ENCODE measurements at places on chromosomes 13 and 19.

DNA sequence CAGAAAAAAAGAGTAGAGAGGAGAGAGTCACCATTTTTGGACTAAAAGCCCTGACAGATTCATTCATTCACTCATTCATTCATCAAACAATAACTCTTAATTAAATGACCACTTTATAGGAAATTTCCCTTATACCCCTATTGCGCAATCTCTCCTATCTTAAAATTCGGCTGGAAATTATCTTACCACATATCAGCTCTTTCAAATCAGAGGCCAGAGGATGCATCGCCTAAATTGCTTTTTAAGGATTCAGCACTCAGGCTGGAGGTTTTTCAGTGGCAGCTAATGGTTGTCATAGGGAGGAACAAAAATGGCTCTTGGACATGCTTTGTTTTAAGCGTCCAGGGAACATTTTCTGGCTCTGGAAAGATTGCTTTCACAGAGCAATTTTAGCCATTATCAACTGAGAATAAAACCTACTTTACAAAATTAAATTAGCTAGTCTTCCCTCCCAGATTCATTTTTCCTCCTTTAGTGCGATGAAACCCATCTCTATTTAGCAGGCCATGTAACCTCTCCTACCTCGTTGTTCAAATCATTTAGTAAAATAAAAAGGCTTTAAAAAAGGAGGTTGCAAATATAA, 115.2 kb downstream of the OLFM4 start:
- no peak for DNase-seq

- peak; percentile 57 for DNase-seq
These were observed 460.0 kb downstream of the FOXO1 start for GRCh38 chr13:40206241-40207000.

- no peak for DNase-seq
These were observed at the start of gene PGLYRP1 for GRCh38 chr19:46022431-46023310. PGLYRP1 (minus strand) TSS chr19:46023053; CDS start chr19:46023021, 32 bp downstream.

DNA sequence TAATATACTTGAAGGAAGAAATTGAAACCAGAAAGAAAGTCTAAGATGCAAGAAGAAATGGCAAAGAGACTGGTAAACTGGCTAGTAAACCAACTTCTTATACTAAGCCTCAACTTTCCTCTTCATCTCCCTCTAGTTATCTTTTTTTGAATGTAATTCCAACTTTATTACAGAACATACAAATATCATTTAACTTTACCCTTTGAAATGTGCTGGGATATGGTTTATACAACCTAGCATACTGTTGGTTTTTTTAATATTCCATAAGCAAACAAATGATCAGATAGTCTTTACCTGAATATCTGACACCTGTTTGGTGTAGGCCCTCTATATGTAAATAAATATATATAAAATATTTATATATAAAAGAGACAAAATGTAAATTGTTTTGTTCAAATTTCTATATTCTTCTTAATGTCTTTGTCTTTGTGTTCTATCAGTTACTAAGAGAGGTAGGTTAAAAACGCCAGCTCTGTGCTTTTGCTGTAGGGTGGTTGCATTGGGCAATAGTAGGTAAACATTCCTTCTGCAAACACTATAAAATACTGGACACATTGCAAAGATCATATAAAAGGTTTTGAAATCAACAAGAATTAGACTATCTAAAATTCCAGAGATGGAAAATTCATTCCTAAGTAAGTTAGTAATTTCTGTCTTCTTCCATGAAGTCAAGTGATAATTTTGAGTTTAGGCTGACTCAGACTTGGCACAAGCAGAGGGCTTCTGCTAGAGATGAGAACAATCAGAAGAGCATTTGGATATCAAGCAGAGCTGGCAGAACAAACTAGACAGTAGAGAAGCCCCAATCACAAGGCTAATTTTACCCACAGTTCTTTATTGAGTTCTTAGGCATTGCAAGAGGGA, 383.3 kb downstream of the RFC3 start:
- no peak for DNase-seq

DNA sequence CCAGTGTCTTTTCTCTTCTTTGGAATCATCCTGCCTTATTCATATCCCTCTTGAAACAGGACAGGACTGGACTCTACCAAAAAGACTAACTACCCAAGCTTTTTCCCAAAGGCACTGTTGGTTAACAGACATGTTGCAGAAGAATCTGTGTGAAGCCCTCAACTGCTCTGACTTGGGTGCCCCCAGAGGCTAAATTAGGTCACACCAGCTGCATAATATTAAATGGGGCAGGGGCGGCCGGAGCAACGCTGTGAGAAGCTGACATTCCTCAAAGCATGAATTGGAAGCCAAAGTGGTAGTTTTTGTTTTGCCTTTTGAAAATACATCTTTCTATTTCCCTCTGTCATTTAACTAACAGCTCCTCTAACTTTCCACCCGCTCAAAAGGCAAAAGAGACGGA, 185.9 kb downstream of the LHFPL6 start:
- peak; percentile 41 for DNase-seq

DNA sequence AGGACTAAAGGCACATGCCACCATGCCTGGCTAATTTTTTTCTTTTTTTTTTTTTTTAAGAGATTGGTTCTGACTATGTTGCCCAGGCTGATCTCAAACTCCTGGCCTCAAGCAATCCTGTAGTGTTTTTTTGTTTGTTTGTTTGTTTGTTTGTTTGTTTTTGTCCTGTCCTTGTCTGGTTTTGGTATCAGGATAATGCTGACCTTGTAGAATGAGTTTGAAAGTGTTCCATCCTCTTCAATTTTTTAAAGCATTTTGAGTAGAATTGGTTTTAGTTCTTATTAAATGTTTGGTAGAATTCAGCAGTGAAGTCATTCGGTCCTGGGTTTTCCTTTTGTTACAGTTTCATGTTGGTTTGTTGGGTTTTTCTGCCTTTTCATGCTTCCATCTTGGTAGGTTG, 19.2 kb downstream of the CEACAM4 start:
- no peak for DNase-seq

DNA sequence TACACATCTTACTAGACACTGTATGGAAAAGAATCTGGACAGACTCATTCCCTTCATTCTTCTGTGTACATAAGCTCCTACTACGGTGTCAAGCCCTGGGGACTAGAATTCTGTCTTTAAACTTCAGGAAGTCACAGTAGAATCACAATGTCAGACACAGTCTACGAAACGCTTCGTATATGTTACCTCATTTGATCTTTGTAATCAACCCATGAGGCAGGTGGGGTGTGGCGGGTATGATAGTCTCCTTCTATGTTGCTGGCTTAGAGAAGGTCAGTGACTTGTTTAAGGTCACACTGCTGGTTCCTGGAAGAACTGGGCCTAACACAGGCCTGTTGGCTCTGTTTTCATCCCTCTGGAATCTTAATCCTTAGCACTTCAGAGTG, 32.2 kb upstream of the TPT1 start:
- DNase-seq, result no peak

- no peak for DNase-seq
These were observed 18.9 kb downstream of the KDM4B start for GRCh38 chr19:4987692-4988370.

GRCh38 chr13:65727070-65727469, 1503.1 kb downstream of the PCDH9 start:
- no peak for DNase-seq

DNA sequence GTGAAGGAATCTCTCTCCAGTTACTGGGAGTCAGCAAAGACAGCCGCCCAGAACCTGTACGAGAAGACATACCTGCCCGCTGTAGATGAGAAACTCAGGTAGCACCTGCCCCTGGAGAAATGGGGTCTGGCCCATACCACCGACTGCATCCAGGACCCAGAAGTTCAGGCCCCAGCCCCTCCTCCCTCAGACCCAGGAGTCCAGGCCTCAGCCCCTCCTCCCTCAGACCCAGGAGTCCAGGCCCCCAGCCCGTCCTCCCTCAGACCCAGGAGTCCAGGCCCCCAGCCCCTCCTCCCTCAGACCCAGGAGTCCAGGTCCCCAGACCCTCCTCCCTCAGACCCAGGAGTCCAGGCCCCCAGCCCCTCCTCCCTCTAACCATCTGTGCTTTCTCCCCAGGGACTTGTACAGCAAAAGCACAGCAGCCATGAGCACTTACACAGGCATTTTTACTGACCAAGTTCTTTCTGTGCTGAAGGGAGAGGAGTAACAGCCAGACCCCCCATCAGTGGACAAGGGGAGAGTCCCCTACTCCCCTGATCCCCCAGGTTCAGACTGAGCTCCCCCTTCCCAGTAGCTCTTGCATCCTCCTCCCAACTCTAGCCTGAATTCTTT, 3.0 kb downstream of the APOC2 start:
- peak; percentile 51 for DNase-seq

- peak; percentile 38 for DNase-seq
These were observed at the start of gene DZIP1 for GRCh38 chr13:95644601-95645052. DZIP1 (minus strand) TSS chr13:95644706; CDS start chr13:95642029, 2,677 bp downstream.

- no peak for DNase-seq
These were observed 543.7 kb downstream of the EFNB2 start for GRCh38 chr13:105991622-105992277.

GRCh38 chr13:76440568-76440967, 445.6 kb downstream of the KCTD12 start:
- peak; percentile 81 for DNase-seq

GRCh38 chr19:46409191-46409590, 4.2 kb downstream of the CCDC8 start:
- DNase-seq, result no peak

- DNase-seq, result no peak
These were observed 403.6 kb downstream of the SPRY2 start for GRCh38 chr13:79937311-79937710.

GRCh38 chr13:29991343-29991742, 140.9 kb upstream of the UBL3 start:
- no peak for DNase-seq

DNA sequence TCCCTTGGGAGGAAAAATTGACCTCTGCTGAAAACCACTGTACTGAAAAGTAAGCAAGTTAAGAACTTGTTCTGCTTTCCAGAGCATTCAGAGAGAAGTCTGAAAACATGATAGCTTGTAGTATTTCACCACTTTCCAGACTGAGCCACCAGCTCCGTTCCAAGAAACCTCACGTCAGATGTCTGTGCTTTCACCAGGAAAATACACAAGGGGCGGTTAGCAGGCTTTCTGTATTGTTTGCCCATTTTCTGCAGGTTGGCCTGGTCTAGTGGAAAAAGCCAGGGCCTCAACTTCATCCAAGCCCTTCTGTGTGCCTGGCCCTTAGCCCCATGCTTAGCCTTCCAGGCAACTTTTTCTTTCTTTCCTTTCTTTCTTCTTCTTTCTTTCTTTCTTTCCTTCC, 36.4 kb downstream of the RXFP2 start:
- DNase-seq, result no peak

DNA sequence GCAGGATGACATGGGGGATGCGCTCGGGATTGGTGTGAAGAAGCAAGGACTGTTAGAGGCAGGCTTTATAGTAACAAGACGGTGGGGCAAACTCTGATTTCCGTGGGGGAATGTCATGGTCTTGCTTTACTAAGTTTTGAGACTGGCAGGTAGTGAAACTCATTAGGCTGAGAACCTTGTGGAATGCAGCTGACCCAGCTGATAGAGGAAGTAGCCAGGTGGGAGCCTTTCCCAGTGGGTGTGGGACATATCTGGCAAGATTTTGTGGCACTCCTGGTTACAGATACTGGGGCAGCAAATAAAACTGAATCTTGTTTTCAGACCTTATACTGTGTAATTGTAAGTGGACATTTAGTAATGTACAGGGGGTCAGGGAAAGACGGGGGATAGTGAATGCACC, 7.0 kb downstream of the KLK2 start:
- no peak for DNase-seq

- DNase-seq, result no peak
These were observed 5.0 kb downstream of the PVR start for GRCh38 chr19:44648631-44649251.

DNA sequence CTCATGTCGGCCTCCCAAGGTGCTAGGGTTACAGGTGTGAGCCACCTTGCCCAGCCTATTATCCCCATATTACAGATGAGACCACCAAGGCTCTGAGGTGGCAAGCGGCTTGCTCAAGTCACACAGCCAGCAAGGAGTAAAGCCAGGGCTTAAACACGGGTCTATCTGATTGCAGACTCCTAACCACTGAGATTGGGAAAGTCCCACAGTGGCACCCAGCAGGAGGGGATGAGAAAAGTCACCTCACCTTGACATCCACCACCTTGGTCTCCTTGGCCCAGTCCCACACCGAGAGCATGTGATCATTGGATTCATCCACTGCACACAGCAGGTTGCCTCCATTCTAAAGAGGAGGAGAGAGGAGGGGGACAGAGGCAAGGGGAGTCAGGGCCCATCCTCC, 9.5 kb downstream of the EML2 start:
- no peak for DNase-seq

DNA sequence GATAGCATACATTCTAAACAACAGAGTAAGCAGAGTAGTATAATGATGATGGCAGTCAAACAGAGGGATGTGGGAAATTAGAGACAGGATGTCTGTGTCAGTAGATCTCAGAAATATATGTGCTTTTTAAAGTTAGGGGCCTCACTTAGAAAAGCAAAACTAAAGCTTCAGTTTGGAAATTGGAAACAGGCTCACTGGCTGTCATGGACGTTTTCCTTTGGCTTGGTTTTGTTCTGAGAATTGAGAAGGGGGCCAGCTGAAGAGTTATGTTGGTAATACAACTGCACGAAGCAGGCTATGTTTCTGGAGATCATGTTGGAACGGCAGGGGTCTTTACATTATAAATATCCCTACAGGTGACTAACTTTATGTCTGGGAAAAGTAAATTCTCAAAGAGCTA, 261.3 kb downstream of the LMO7 start:
- no peak for DNase-seq

GRCh38 chr13:112887151-112887550, 81.9 kb upstream of the MCF2L start:
- no peak for DNase-seq

DNA sequence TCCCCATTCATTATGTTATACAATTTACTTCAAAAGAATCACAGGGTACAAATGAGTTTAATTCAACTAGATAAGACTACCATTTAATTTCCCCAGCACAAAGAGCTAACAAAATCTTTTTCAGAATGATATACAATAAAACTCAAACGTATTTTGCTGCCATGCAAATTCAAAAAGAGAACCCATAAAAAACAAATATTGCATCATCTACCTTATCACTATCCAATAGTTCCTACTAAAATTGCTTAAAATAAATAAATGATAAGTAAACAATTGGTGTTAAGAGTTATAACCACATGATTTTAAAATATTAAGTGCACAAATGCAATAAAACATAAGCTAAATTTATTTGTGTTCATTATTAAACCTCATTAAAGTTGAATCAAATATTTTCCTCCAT, 919.4 kb downstream of the SLITRK5 start:
- DNase-seq, result no peak

- DNase-seq, result no peak
These were observed 428.8 kb downstream of the DCT start for GRCh38 chr13:94050686-94051085.

GRCh38 chr19:18484992-18485391, 36.9 kb downstream of the ELL start:
- DNase-seq, result no peak

- peak; percentile 52 for DNase-seq
These were observed 4.8 kb upstream of the ANGPTL8 start for GRCh38 chr19:11234486-11235075.

All from NAMALWA (cell line).